ENCODE measurements at places on chromosomes 5 and 9. TPM values are rescaled to one million over a fixed set of nuclear protein-coding genes. Genes with fewer than 3 reads are reported as not detected.

The CBY3 gene
- not detected for polyA plus RNA-seq

DNA sequence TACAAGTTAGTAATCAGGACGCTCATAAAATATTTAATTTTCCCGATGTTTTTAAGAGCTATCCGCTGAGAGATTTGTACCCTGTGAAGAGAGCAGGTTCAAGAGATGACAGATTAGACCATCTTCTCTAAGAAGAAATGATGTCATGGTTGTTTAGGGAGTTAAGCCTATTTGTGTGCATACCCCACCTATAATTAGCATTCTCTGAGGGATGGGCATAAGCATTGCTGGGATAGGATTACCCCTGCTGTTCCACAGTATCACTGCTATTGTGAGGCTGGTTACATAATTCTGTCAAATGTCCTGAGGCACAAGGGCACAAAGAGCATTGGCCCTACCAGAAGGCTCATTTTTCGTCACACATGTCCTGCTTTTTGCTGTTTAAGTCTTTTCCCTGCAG lies 687.0 kb downstream of the CETN3 start:
- no peak for DNase-seq

GRCh38 chr9:87796196-87796595 lies 70.3 kb downstream of the CTSL start:
- DNase-seq: no peak

GRCh38 chr9:1051584-1052275 lies 1.6 kb downstream of the DMRT2 start:
- DNase-seq: no peak

DNA sequence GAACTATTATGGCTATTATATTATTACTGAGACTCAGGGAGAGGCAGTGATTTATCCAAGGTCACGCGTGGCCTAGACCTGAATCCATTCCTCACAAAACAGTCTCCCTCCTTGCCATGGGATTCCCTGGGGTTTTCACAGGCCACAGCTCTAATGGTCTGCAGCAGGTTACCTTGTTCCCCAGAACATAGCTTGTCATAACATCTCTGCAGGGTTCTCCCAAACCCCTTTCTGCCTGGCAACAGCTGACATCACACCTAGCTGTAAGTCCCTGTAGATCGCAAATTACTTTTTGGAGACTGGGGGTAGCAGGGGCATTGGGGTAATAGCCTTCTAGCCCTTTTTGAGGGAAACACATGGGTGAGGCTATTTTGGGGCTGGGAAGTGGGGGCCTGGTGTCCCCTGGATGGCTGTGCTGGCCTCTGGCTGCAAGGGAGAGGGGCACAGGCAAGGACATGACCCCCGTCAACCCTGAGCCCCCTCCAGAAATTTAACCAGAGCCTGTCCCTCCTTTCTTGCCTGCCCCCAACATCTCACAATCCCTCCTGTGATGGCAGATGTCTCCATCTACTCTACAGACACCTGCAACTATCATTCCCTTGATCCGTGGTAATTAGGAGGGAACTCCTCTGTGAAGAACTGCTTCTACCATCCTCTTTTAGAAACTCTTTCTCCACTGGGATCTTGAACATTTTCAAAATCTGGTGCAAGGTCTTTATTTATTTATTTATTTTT lies 1.3 kb downstream of the CD74 start:
- no peak for DNase-seq

- no peak for DNase-seq
Measured at GRCh38 chr9:88932766-88933165, 58.5 kb upstream of the S1PR3 start.

GRCh38 chr5:52824827-52825226 lies 37.1 kb downstream of the ITGA1 start:
- no peak for DNase-seq

GRCh38 chr9:16175461-16175860 lies 622.6 kb downstream of the CCDC171 start:
- DNase-seq: no peak

GRCh38 chr5:3320317-3320875 lies 275.2 kb upstream of the IRX1 start:
- DNase-seq: no peak

DNA sequence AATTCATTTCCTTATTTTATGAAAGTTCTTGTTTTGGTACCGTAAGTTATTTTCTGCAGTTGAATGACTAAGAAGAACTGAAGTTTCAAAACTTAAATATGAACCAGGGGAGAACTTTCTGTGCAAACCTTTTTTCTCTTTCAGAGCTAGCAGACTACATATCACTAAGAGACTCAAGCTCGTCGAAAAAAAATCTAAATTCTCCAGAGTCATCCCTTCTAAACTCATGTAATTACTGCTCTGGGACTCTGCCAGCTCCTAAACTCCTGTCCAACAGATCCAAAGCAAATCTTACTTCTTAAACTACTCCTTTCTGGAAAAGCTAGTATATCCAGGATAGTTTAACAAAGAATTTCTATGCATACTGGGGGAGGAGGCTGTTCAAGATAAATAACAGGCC lies 87.0 kb upstream of the NR5A1 start:
- no peak for DNase-seq

DNA sequence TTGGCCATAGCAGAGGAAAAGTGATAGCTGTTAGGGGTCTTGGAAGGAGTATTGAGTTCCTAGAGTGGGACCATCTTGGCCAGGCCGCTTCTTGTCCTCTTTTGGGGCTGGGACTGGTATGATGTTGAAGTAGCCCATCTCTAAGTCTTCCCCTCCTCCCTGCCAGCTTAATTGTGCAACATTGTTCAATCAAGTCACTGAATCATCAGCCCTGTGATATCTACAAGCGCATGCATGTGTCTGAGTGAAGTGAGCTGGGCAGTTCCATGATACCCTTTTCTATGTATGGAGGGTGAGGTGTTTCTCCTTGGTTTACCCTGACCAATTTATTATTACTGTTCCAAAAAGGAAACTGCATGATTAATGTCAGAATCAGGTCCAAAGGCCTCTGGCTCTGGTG lies 112.2 kb downstream of the C9orf152 start:
- peak; percentile 62 for DNase-seq
